ENCODE measurements at places on chromosomes 11 and 22. TPM values are rescaled to one million over a fixed set of nuclear protein-coding genes. Genes with fewer than 3 reads are reported as not detected.
A peak's percentile ranks its signal among the peaks of the same experiment; 100 is the strongest.

TSPAN32 gene
- 0.75 TPM for polyA plus RNA-seq

UPK3A gene
- not detected for polyA plus RNA-seq

EIF1AD gene
- polyA plus RNA-seq: 17.7 TPM

TRIM48 gene
- polyA plus RNA-seq: not detected

SLC16A8 gene
- polyA plus RNA-seq: 0.92 TPM

DNA sequence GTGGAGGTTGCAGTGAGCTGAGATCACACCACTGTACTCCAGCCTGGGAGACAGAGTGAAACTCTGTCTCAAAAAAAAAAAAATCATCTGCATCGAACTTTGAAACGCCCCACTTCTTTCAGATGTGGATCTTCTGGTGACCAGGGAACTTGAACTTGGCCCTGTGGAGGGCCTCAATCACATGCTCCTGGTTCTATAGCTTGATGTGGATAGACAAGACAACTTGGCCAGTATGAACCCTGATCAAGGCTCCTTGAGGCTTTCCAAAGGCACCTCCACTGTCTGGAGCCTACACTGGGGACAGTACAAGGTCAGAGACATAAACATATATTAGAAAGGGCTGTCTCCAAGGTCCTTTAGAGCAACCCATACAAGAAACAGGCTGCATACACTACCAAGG lies 30.6 kb downstream of the RAB30 start:
- H3K27me3 ChIP-seq: no peaks in the 10 kb centered on the region
- no peak overlapping the region for H3K27ac ChIP-seq
- no peaks in the 10 kb centered on the region for H3K4me1 ChIP-seq
- no peaks in the 10 kb centered on the region for H3K36me3 ChIP-seq
- H3K4me3 ChIP-seq: no peak overlapping the region

GRCh38 chr11:79481795-79482194 lies 41.0 kb upstream of the TENM4 start:
- H3K27me3 ChIP-seq: no peaks in the 10 kb centered on the region
- no peaks in the 10 kb centered on the region for H3K4me1 ChIP-seq

- H3K27me3 ChIP-seq: no peaks in the 10 kb centered on the region
- H3K36me3 ChIP-seq: no peaks in the 10 kb centered on the region
- H3K4me1 ChIP-seq: no peaks in the 10 kb centered on the region
- no peak for DNase-seq
Observed at GRCh38 chr22:45510376-45511232, 7.9 kb downstream of the FBLN1 start.

DNA sequence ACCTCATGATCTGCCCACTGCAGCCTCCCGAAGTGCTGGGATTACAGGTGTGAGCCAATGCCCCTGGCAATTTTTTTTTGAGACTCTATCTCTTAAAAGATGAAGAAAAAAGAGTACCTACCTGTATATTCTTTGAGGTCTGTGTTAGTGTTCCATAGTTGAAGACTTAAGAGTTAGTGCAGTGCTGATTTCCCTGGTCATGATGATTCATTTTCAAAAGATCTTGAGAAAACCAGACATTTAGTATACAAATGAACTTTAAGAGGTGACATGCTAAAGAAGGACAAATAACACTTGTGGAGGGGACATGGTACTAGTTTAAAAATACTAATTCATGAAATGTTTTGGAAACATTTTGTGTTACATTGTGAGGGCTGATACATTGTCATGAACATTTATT lies 17.7 kb downstream of the CBL start:
- no peaks in the 10 kb centered on the region for H3K27me3 ChIP-seq
- no peak overlapping the region for H3K27ac ChIP-seq
- no peak overlapping the region for H3K4me3 ChIP-seq
- no peaks in the 10 kb centered on the region for H3K36me3 ChIP-seq
- DNase-seq: no peak
- no peaks in the 10 kb centered on the region for H3K4me1 ChIP-seq

DNA sequence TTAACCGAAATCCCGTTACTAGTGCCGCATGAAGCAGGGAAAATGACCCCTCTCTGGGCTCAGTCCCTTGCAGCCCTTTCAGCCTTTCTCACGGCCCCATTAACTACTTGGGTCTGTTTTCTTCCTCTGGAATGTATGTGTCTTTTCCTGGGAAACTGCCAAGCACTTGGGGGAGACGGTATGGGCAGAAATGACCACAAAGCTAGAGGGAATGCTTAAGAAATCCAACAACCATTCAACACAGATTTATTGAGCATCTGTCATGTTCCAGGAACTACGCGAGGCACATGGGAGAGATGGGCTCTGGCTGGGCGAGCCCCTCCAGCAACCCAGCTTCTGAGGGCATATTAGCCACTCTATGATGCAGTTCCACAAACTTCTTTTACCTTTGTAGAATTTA lies 462.6 kb downstream of the BUD13 start:
- H3K4me3 ChIP-seq: no peak overlapping the region
- H3K27ac ChIP-seq: no peak overlapping the region
- H3K36me3 ChIP-seq: no peaks in the 10 kb centered on the region
- no peak for DNase-seq
- H3K27me3 ChIP-seq: no peaks in the 10 kb centered on the region

- no peak for DNase-seq
- no peak overlapping the region for H3K4me3 ChIP-seq
- H3K27ac ChIP-seq: no peak overlapping the region
- no peaks in the 10 kb centered on the region for H3K27me3 ChIP-seq
- no peaks in the 10 kb centered on the region for H3K36me3 ChIP-seq
Observed at GRCh38 chr11:56558574-56558973, 15.5 kb upstream of the OR5M11 start.

DNA sequence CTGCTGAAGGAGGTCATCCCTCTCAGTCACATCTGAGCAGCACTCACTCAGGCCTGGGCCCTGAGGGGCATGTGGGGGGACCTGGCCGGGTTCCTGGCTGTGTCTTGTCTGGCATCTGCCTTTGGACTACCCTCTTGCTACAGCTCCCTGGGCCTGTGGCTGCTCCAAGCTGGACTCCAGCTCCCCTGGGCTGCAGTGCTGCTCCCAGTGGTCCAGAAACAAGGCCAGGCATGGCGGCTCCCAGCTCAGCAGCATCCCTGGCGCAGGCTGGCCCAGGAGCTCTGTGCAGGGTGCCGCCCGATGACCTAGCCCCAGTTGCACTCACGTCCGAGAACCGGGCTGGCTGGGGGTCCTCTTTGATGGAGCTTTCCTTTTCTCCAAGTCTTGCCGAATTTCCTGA lies 5.3 kb downstream of the CDPF1 start:
- H3K4me1 ChIP-seq: no peaks in the 10 kb centered on the region
- H3K27ac ChIP-seq: no peak overlapping the region
- H3K27me3 ChIP-seq: no peaks in the 10 kb centered on the region

- H3K27me3 ChIP-seq: no peaks in the 10 kb centered on the region
- no peaks in the 10 kb centered on the region for H3K4me1 ChIP-seq
- no peak overlapping the region for H3K4me3 ChIP-seq
- H3K27ac ChIP-seq: peak overlapping the region; percentile 8
Observed at GRCh38 chr11:63023841-63024648, 8.4 kb upstream of the SLC22A8 start.

DNA sequence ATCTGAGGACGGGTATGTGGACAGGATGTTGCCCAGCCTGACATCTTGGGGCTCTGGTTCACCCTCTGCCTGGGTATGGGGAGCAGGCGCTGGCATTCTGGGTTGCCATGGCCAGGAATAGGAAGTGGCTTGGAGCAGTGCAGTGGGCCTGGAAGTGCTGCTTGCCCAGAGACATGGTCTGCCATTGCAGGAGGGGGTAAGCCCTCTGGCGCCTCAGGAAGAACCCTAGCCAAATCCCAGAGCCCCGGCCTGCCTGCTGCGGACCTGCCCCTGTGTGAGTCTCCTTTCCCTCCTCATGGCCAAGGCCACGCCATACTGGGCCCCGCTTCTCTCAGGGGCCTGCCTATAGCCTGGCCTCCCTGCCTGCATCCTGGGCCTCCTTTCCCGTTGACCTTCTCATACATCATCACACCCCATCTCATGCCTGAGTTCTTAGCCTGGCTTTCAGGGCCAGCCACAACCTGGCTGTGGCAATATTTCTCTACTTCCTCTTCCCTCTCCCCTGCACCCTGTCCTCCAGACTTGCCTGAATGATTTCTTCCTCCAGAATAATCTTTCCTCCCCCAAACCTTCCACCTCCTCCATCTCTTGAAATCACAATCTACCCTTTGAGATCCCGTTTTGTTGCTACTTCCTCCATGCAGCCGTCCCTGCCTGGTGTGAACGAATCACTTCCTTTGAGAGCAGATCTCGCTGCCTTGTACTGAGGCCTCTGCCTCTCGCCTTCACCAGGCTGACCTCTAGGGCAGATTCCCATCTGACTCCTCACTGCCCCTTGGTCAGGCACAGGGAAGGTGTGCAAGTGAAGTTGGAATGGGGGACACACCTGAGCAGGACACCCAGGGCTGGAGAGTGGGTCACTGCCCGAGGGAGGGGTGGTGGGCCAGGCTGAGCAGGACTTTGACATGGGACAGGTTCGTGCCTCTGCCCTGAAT lies 5.2 kb downstream of the CAPN5 start:
- H3K4me3 ChIP-seq: no peak overlapping the region
- no peaks in the 10 kb centered on the region for H3K36me3 ChIP-seq
- H3K27ac ChIP-seq: peak overlapping the region; percentile 90
- DNase-seq: no peak

- no peaks in the 10 kb centered on the region for H3K27me3 ChIP-seq
- no peak overlapping the region for H3K4me3 ChIP-seq
- no peaks in the 10 kb centered on the region for H3K4me1 ChIP-seq
- no peak for DNase-seq
Observed at GRCh38 chr11:96019810-96020747, 96.2 kb upstream of the MTMR2 start.

- no peaks in the 10 kb centered on the region for H3K27me3 ChIP-seq
- H3K36me3 ChIP-seq: peaks cover 26% of the 10 kb centered on the region
- DNase-seq: no peak
- H3K4me3 ChIP-seq: no peak overlapping the region
- peaks cover 14% of the 10 kb centered on the region for H3K4me1 ChIP-seq
Observed at GRCh38 chr11:65853246-65853979, 4.6 kb downstream of the CFL1 start.

- peak overlapping the region; percentile 75 for H3K27ac ChIP-seq
- H3K36me3 ChIP-seq: no peaks in the 10 kb centered on the region
- no peak for DNase-seq
- H3K4me3 ChIP-seq: no peak overlapping the region
- no peaks in the 10 kb centered on the region for H3K27me3 ChIP-seq
Observed at GRCh38 chr22:17943533-17944249, 80.7 kb downstream of the MICAL3 start.

DNA sequence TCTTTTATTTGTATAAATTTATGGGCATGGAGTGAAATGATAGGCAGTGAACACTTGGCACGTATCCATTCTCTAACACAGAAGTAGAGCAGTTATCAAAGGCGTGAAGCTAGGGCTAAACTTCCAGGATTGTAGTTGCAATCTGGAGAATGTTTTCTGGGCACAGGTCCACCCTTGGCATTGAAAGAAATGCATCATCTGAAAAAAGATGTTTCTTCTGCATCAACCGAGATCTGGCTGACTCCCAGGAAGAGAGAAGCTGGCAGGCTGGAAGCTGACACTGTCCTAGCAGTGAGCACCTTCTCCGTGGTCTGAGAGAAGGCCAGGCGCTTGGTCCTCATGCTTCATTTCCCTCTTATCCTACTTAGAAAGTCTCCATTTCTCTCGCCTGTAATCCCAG lies 600.0 kb downstream of the BRD1 start:
- H3K36me3 ChIP-seq: no peaks in the 10 kb centered on the region
- H3K27ac ChIP-seq: no peak overlapping the region
- DNase-seq: no peak
- H3K4me1 ChIP-seq: no peaks in the 10 kb centered on the region
- no peaks in the 10 kb centered on the region for H3K27me3 ChIP-seq

DNA sequence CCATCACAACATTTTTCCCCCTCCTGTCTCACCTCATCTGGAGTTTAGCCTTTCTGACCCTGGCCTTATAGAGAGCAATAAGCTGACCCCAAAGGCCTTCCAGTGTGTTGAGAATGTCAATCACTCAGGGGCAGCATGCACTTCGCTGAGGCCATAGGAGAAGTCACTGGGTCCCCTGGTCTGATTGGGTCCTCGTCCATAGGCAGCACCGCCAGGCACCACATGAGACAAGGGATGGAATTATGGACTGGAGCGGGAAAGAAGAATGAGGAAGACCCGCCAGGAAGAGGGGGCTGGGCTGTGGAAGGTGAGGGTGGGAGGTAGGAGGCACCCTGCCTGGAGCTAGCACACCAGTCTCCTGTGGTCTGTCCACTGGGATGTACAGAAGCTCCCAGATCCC lies 72.9 kb downstream of the DSCAML1 start:
- H3K27ac ChIP-seq: no peak overlapping the region
- peaks cover 4% of the 10 kb centered on the region for H3K27me3 ChIP-seq
- no peak overlapping the region for H3K4me3 ChIP-seq
- H3K4me1 ChIP-seq: peaks cover 8% of the 10 kb centered on the region
- no peaks in the 10 kb centered on the region for H3K36me3 ChIP-seq

- no peak overlapping the region for H3K4me3 ChIP-seq
- peak; percentile 40 for DNase-seq
- H3K4me1 ChIP-seq: peaks cover 4% of the 10 kb centered on the region
- H3K27ac ChIP-seq: no peak overlapping the region
- no peaks in the 10 kb centered on the region for H3K36me3 ChIP-seq
Observed at GRCh38 chr22:19876314-19876940, 21.8 kb upstream of the GNB1L start.

DNA sequence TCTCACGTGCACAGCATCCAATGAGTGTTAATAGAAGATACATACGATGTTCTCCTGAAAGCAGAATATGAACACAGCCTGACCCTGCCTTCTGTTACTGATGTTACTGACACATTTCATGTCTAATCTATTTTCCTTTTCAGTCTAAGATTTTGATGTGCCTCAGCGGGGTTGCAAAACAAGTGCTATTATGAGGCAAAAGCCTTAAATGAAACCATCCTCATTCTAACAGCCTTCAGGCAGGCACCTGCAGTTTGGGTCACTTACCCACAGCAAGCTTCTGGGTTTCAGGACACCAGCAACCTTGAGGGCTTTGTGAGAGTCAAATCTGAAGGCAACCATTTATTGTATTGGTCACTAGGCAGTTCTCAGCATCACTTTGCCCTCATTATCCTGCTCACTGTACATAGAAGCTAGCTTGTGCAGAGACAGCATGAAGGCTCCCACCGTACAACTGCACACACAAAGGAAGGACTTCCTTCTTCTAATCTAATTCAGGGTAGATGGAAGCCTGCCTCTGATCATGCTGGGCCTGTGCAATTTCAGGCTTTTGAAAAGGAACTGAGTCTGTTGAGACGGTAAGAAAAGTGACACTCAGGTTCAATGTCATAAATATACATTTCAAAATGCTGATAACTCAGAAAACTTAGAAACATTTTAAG lies 183.2 kb upstream of the PITPNB start:
- DNase-seq: no peak
- H3K36me3 ChIP-seq: peaks cover 10% of the 10 kb centered on the region
- H3K27me3 ChIP-seq: no peaks in the 10 kb centered on the region
- no peak overlapping the region for H3K27ac ChIP-seq
- H3K4me1 ChIP-seq: peaks cover 5% of the 10 kb centered on the region
- H3K4me3 ChIP-seq: no peak overlapping the region
